ENCODE measurements at places on chromosomes 3 and 15.

DNA sequence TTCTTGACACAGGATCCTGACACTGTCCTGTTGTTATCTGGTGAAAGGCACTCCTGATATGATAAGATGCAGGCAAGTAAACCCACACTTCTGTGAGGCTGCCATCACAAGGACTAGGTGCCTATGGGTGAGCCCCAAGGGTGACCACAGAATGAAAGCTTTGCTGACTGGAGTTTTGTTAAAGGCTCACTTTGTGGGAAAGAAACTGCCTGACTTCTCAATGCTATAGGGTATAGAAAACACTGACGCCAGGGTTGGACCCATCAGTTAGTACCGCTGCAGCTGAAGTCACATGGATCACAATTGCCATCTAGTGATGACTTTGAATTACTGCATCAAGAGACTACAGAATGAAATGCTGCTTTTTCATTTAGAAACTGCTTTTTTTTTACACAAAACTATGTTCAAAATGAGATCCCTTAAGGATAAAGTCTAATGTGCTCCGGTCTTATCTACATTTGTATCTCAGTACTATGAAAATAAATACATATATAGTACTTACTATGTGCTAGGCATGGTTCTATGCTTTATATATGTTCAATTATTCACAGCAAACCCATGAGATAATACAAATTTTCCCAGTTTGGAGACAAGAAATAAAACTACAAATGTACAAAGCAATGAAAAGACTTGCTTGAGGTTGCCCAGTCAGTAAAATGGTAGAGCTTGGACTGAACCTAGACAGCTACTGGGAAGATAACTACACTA, 64.2 kb upstream of the CMSS1 start:
- DNase-seq, result no peak

- DNase-seq, result no peak
Observed at GRCh38 chr3:19046440-19046839, 101.9 kb upstream of the KCNH8 start.

- no peak for DNase-seq
Observed at GRCh38 chr15:64019764-64020163, 26.5 kb downstream of the DAPK2 start.

- DNase-seq, result no peak
Observed at GRCh38 chr15:63172851-63173451, 15.7 kb upstream of the RPS27L start.

GRCh38 chr15:57751177-57751800, 44.8 kb downstream of the POLR2M start:
- no peak for DNase-seq

- no peak for DNase-seq
Observed at GRCh38 chr3:104941785-104942184, 424.9 kb upstream of the ALCAM start.

DNA sequence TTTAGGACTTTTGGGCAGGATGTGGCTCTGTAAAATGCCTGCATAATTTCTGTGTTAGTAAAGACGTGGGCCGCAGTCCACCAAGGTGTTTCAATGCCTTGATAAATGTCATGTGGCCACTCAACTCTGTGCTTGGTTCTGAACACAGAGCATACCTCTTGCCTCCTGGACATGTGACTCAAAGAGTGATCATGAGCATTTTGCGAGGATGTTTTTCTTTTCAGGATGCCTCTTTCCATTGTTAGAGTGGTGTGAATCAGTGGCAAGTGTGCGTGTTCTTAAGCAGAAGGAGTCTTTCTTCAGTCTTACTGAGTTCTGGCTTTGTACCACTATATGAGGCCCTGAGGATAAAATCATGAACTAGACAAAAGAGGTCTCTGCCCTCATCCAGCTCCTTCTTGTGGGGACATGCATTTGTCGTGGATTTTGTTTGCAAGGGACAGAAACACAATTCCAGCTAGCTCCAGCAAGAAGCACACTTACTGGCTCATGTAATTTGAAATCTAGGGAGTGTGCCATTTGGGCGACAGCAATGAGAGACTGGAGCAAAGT, 363.4 kb downstream of the LRTM1 start:
- no peak for DNase-seq

DNA sequence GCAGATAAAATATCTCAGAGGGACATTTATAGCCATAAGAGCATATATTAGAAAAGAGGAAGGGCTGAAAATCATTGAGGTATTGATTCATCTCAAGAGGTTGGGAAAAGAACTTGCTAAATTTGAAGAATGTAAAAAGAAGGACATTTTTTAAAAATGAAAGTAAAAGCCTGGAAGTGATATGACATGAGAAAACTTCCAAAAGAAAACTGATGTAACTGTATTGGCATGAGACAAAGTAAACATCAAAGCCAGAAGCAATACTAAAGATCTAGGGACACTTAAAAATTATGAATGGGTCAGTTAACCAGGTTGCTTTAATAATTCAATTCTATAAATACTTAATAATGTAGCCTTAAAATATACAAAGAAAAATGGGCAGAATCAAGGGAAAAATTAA, 31.9 kb downstream of the CEP63 start:
- no peak for DNase-seq

- no peak for DNase-seq
Observed at GRCh38 chr3:128504963-128505730, 12.1 kb upstream of the GATA2 start.

- no peak for DNase-seq
Observed at GRCh38 chr3:5181469-5182141, 5.9 kb upstream of the EDEM1 start.

- DNase-seq, result no peak
Observed at GRCh38 chr15:35349916-35350315, 196.0 kb downstream of the DPH6 start.

DNA sequence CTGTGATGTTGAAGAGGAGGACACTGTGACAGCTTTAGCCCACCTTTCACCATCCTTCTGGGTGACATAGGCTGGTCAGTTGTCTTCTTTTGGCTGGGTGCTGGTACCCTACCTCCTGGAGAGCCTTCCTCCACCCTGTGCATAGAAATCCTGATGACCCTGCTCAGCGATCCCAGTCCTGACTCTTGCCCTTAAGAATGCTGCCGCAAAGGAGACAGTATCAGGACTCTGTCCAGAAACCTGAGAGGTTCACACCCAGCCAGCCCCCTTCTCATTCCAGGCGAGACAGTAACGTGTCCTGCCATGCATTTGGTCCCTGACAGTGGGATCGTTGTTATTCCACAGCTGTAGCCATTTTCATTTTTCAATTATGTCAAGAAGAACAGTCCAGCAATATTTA, 312.8 kb upstream of the CHRM5 start:
- DNase-seq, result no peak

GRCh38 chr3:178236555-178237277, 299.5 kb upstream of the KCNMB2 start:
- DNase-seq, result no peak

DNA sequence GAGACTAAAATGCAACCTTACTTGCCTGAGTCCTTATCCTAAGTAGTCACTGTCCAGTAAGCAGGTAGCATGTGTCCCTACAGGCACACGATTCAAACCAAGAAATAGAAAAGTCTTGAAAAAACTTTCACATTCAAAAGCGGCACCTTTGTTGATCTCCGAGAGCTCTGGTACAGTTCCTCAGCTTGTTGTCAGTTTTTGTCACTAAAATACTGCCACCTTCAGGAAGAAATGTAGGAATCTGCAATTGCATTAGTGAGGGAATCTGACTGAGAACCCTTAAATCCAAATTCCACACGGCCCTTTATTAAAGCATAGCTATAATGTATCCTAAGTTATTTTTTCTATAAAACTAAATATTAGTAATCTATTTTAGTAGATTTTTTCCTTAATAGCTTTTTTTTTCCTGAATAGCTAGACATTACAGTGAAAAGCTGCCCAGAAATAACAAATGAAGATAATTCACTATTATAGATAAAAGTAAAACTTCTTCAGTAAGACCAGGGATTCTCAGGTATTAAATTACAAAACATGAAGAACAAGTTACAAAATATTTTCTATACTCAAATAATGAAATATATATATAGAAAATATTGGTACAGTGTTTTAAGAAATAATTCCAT, 44.0 kb downstream of the CCDC54 start:
- DNase-seq, result no peak

- no peak for DNase-seq
Observed at GRCh38 chr3:159786489-159787177, 202.0 kb upstream of the IL12A start.

DNA sequence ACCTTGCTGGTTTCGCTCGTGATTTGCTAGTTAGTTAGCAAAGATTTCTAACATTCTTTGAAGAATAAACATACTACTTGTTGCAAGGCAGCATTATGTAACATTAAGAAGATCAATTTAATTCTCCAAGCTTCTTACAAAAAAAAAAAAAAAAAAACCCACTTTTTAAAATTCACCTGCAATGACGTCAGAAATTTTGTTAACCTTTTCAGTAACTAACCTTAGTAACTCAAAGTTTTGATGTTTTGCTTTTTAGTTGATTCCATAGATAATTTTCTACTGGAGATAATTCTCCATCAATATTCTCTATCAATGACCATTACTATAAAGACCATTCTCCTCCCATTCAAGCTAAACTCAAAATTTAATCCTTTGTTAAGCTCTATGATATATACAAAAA, 491.8 kb upstream of the TBL1XR1 start:
- DNase-seq, result no peak

DNA sequence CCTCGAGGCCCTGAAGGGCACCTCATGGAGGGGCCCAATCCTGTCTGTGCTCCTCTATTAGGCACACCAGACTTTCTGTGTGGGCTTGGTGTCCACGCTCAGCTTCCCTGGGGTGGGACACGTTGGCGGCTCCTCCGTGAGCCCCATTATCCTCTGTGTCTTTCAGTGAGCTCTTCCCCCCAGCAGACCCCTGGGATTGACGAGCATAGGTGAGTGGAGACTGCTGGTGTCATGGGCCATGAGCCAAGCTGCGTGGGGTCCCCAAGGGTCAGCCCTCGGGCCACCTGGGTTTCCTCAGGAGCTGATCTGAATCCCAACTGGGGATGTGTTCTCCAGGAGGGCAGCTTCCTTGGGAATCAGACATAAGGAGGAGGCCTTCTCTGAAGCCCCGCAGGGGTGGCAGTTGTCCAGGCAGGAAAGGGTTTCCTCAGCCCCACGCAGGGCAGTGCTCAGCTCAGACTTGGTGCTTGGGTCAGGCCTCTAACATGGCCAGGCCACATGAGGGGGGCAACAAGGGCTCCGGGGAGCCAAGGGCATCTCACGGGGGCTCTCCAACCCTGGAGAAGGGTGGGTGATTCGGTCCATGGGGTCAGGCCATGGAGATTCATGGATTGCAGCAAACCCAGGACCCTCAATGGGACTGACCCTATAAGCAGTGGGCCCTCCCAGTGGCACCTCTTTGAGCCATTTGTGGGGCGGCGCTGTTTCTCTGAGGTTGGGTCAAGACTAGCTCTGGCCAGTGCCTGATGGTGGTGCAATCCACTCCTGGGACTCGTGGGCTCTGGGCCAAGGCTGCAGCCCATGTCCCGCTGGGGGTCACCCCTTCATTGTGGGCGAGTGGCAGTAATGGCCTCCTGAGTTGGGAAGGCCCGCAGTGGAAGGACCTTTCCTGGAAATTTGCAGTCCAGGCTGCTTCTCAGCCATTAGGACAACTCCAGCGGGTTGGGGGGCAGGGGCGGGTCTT, 222.5 kb downstream of the SNRPN start:
- peak; percentile 16 for DNase-seq

GRCh38 chr3:23302271-23302670, 99.1 kb downstream of the UBE2E2 start:
- no peak for DNase-seq

GRCh38 chr3:135239615-135239884, 444.5 kb downstream of the EPHB1 start:
- no peak for DNase-seq

- DNase-seq, result no peak
Observed at GRCh38 chr15:70432924-70433495, 330.3 kb downstream of the UACA start.

GRCh38 chr3:65758876-65759598, 279.7 kb downstream of the MAGI1 start:
- DNase-seq, result no peak

- DNase-seq, result no peak
Observed at GRCh38 chr3:113170771-113171170, 40.6 kb upstream of the BOC start.

- DNase-seq, result no peak
Observed at GRCh38 chr3:5001135-5001534, 21.9 kb downstream of the BHLHE40 start.

GRCh38 chr3:119898478-119899191, 116.7 kb downstream of the NR1I2 start:
- no peak for DNase-seq

DNA sequence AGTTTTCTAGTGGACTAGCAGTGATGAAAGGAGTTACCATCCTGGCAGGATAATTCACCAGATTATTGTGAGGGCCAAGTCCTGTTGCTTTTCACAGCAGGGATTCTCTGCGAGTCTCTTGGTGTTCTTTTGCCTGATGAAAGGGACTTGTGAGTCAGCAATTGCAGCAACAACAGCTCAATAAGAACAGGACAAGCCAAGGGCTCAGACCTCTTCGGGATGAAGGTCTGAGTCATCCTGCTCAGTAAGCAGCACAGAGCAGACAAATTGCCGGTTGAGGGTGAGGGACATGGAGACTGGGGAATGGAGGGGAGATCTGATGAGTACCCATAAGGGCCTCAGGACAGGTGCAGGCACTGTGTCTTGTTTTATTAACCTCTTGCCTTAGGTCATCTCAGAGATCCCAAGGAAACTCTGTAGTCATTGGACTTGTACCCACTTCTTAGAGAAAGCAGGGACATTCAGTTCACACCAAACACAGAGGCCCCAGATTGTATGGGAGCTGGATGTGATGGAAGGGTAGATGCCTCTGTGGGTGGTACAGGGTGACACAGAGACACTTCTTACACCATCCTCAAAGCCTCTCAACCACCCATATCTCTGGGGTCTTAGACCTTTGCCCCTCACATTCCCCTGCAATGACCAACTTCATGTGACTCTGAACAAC, 173.8 kb upstream of the TLE3 start:
- no peak for DNase-seq

DNA sequence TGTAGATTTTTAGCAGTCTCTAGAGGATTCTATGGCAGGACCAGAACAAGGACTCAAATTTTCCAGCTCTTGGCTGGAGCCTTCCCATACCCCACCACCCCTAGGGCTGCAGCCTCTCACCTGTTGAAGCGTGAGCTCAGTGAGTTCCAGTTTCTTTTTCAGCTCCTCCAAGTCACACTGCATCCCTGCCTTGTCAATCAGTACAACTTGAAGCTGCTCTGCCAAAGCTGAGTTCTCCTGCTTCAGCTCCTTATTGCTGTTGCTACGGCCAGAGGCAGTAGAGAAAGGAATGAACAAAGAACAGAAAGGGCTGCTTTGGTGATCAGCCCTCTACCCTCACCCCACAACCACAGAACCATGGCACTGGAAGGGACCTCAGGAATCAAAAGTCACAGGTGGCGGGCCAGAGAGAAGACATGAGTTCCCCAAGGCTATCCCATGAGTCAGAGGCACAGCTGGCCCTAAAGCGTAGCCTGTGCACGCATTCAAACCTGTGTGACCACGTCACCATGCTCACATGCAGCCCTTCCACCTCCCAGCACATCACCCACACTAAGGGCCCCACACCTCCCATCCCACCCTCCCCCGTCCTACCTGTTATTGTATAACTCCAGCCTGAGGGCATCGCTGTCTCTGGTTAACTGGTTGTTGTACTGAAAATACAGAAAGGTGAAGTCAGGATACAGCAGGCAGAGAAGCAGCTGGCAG, 83.3 kb upstream of the C2CD4B start:
- no peak for DNase-seq

GRCh38 chr3:154089421-154090420, 31.5 kb upstream of the ARHGEF26 start:
- DNase-seq, result no peak

- no peak for DNase-seq
Observed at GRCh38 chr3:119194237-119195150, 21.1 kb downstream of the UPK1B start.

- no peak for DNase-seq
Observed at GRCh38 chr3:75781079-75781745, 4.1 kb downstream of the ZNF717 start.

- no peak for DNase-seq
Observed at GRCh38 chr15:46416544-46416943, 781.7 kb downstream of the SQOR start.
